Tongue (tissue), 3 donors: ENCODE measurements at places on chromosomes 12 and 14. TPM values are rescaled to one million over a fixed set of nuclear protein-coding genes. Genes with fewer than 3 reads are reported as not detected.
A peak's percentile ranks its signal among the peaks of the same experiment; 100 is the strongest.

Gene CACNA2D4
- total RNA-seq = 3.2 TPM

Gene CLEC4E
- not detected for total RNA-seq

Gene ERBB3
- 147 TPM for total RNA-seq

- no peak for DNase-seq
Measured at GRCh38 chr14:105913861-105914260, 387.5 kb downstream of the TMEM121 start.

Gene SERPINA12
- not detected for total RNA-seq

Gene GLIPR1L1
- total RNA-seq = not detected

DNA sequence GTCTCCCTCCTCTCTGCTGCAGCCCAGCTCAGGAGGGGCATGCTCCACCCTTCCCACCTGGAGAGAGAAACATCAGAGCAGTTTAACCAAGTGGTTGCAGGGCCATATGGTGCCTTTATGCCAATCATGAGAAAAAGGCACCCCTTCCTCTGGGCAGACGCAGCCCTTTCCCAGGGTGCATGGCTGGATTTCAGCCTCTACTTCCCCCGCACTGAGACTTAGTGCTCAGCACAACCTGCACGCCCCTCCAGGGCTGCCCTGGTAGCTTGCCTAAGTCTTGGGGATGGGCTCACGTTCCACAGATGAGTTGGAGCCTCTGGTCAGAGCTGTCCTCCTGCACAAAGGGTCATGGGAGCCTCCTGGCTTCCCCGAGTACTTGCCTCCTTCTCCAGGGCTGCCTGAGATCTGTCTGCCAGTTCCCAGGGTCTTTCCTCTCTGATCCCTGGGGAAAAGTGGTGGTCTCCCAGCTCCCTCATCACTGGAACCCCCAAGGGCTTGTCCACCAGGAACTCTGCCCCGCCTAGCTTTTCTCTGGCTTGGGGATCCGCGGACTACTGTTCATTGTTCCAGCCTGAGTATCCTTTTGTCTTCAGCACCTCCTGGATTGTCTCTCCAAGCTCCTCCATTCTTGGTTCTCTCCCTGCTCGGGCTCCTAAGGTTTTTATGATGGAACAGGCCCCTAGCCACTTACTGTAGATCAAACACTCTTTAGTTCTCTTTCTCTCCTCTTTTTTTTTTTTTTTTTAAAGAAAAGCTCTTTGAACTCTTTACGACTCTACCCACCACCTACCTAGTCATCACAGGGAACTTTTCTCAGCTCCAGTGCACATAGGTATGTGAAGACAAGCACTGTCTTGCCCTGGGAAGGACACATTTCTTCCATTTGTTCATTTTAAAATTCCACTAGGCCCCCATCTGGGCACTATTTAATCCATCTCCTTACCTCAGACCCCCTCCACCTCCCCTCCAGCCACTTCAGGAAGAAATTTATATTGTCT is 6.1 kb upstream of the KRT74 start:
- DNase-seq = peak; percentile 45
